Activated CD4-positive, alpha-beta T cell treated with anti-CD3 and anti-CD28 coated beads for 4 hours (primary cell): ENCODE measurements at places on chromosomes 5 and 9.
A peak's percentile ranks its signal among the peaks of the same experiment; 100 is the strongest.

DNA sequence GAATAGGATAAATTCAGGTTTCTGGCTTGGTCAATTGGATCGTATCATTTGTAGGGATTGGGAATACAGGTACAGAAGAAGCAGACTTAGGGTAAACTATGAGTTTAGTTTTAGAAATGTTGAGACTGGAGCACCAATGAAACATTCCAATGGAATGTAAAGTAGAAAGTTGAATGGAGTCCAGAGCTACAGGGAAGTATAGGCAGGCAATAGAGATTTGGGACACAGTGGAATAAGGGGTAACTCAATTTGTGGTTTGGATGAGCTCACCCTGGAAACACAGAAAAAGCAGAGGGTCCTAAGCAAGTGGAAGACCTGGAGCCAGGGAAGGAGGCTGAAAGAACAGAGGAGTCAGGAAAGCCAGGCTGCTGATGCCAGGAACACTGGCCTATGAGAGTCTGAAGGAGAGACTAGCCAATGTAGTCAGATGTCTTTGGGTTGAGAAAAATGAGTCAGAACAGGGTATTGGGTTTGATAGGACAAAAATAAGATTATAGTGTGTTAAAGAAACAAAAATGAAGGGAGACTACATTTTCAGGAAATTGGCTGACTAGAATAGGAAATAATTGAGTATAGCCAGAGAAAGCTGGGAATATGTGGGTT lies 72.8 kb downstream of the STARD4 start:
- no peak for DNase-seq

- no peak for DNase-seq
Measured at GRCh38 chr5:141657404-141657803, 6.2 kb upstream of the FCHSD1 start.

- no peak for DNase-seq
Measured at GRCh38 chr9:109507421-109507838, 9.3 kb upstream of the PTPN3 start.

DNA sequence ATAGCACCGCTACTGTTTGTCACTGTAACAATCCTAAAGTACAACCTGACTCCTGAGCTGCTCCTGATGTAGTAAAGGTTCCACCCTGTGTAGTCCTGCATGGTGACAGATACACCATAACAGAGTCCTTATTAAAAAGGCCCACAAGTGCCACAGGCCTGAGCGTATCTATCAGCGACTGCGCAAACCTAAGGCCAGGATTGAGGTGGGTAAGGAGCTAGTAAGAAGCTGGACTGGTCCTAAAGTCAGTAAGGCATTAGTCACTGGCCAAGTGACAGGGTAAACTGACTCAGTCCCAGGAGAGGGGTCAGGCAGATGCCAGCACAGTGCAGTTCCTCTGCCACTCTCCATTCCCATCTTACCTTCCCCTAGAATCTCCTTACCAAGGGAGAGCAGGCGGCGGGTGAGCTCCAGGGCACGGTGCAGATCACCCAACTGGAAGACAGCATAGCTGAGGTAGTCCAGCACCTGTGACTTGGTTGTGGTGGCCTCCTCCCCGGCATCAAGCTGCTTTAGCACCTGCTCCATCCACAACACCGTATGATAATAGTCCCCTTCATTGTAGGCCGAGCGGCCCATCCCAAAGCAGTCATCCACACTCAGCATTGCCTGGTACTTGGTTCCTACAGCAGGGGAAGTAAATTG lies 17.6 kb downstream of the P4HA2 start:
- no peak for DNase-seq

GRCh38 chr9:114031037-114031630 lies 47.0 kb downstream of the AMBP start:
- DNase-seq: no peak

- no peak for DNase-seq
Measured at GRCh38 chr5:141691286-141691866, 9.3 kb upstream of the ARAP3 start.

- no peak for DNase-seq
Measured at GRCh38 chr5:162995568-162995967, 441.8 kb upstream of the CCNG1 start.

- DNase-seq: no peak
Measured at GRCh38 chr9:123003466-123003865, 30.0 kb upstream of the GPR21 start.

GRCh38 chr5:100493996-100494395 lies 41.2 kb upstream of the FAM174A start:
- DNase-seq: no peak

- DNase-seq: no peak
Measured at GRCh38 chr5:33080287-33080686, 360.5 kb upstream of the TARS1 start.

GRCh38 chr5:168932400-168933189 lies 353.4 kb upstream of the PANK3 start:
- DNase-seq: no peak

DNA sequence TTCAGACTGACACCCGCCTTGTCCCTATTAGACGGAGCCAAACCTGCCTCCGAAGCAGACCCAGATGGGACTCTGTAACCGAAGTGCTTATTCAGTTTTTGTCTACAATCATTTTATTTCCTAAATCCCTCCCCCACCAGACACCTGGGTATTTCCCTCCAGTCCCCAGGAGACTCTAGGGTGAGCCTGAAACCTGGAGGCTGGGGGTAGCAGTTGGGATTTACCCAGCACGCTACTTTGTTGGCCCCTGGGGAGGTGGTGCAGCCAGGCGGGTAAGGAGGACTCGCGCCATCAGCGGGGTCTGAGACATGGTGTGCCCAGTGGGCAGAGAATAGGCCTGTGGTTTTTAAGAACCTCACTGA lies 1.3 kb upstream of the LHX2 start:
- no peak for DNase-seq

- DNase-seq: no peak
Measured at GRCh38 chr5:59062986-59063683, 480.3 kb downstream of the RAB3C start.

DNA sequence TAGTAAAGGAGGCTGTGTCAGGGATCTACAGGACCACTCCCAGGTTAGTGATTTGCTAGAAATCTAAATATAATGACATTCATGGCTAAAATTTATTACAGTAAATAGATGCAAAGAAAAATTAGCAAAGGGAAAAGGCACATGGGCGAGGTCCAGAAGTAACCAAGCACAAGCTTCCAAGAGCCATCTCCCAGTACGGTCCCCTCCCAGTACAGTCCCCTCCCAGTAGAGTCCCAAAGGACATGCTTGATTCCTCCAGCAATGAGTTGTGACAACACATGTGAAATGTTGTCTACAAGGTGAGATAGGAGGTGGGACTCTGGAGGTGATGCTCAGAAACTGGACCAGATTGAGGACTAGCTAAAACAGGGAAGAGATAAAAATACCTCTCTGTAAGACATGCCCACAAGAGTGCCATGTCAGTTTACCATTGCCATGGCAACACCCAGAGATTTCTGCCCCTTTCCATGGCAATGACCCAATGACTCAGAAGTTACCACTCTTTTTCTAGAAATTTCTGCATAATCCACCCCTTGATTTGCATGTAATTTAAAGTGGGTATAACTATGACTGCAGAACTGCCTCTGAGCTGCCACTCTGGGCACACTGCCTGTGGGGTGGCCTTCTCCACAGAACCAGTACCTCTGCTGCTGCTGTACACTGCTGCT lies 27.9 kb upstream of the CEMIP2 start:
- no peak for DNase-seq

- no peak for DNase-seq
Measured at GRCh38 chr9:118558891-118559290, 810.3 kb downstream of the BRINP1 start.

GRCh38 chr9:113966394-113966793 lies 90.3 kb downstream of the ZNF618 start:
- no peak for DNase-seq

GRCh38 chr9:137300567-137301080 lies 1.4 kb downstream of the NRARP start:
- DNase-seq: no peak

- no peak for DNase-seq
Measured at GRCh38 chr5:149680810-149681221, 49.3 kb upstream of the PPARGC1B start.

GRCh38 chr5:68170826-68171558 lies 44.6 kb upstream of the PIK3R1 start:
- DNase-seq: no peak

- DNase-seq: no peak
Measured at GRCh38 chr9:129576546-129577543, 44.1 kb downstream of the C9orf50 start.

DNA sequence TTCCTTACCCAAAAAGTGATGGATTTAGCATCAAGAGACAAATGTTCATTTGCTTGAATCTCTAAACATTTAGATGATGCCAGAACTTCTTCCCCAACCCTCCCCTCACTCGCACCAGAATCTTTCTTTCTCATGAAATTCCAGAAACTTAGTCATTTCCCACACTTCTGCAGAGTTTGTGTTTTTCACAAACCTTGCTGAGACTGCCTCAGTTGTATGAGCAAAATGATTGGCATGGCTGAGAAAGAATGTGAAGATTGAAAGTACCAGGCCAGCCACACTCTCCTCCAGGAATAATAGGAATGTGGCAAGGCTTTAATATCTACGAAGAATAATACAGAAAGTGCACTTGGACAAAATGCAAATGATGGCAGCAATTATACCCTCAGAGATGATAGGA lies 428.3 kb upstream of the CDH6 start:
- DNase-seq: no peak

DNA sequence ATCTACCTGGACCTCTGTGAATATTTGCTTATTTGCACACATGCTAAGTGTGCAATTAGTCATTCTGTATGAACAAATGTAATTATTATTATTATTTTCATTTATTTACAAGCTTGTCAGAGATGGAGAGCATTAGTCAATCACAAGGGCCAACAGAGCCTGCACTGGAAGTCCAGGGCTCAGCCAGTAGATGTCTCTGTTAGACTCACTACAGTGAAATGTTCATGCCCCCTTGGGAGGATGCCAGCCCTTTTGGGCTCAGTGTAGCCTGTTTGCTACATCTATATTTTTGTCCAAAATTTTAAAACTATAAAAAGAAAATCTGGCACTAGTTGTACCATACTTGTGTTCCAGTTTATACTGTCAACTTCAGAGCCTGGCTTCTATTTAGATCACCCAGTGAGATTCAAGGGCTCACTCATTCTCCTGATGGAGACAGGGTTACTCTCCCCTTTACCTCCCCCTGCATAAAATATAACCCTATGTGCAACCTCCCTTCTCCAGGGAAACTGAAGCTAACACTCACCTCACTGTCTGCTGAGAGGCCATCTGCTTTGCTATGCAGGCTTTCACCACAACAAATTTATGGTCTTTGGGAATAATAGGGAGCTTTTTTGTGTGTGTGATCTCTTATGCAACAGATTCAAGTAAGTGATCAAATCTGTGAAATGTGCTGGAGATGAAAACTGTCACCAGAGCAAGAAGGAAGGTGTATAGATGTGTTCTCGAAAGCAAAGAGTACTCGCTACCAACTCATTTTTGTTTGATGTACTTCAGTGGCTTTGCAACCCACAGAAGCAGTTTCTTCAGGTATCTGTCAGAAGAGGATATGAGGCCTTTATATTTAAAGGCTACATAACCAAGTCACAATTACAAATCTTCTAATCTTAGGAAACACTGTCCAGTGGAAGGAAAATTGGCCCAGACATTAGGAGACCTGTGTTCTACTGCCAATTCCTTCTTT lies 99.9 kb upstream of the TLE4 start:
- DNase-seq: peak; percentile 14

DNA sequence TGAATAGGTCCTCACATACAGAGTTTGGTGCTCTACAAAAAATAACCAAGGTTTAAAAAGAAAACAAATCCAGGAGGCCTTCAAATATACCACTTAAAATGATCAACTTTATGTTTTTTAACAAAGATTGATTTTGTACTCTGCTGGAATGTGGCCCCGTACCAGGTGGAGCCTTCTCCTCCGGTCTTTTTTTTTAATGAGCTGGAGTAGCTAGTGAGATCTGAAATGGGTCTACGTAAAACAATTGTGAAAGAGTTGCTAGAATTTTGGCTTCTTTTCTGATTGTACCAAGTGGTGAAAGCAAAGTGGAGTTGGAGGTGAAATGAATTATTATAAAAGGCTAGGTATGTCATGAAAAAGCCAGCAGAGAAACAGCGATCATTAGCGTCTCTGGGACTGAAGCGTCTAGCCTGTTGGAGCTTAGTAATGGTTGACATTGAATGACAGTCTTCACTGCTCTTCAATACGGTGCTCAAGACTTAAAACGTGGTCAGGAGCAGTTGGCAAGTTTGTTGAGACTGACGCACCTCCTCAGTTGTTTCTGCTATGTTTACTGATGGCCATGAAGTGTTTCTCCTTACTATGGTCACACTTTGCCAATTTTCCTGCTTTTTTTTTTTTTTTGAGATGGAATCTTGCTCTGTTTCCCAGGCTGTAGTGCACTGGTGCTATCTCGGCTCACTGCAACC lies 84.4 kb downstream of the DAPK1 start:
- DNase-seq: no peak

DNA sequence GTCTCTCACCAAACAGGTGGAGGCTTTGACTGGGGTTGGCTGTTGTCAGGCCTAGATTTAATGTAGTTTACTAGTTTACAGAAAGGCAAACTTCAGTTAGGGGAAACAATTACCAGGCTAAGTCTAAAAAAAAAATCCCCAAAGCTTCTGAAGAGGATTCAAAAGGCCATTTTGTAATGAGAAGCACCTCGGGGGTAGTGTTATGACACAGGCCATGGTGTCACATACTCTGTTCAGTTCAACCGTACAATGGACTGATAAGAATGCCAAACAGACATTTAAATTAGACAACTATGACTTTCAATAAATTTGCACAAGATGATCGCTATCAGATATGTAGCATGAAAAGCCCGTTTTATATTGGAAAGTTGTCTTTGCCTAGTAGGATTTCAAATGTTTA lies 120.1 kb upstream of the PCA3 start:
- DNase-seq: no peak

DNA sequence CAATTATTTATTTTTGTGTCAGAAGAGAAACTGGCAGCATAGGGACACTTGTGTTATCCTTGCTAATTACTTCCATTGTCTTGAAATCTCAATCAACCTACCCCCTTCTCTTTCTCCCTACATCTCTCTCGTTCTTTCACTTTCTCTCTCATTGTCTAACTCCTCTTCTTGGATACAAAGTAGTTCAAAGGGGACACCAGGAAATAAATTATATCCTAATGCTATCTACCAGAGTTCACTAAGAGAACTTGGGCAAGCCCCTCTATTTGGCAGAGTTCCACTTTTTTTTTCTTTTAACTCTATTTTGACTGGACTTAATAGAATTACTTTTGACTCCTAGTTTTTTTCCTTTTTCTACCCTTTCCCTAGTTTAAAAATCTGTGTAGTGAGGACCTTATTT lies 102.2 kb downstream of the MEF2C start:
- DNase-seq: no peak

DNA sequence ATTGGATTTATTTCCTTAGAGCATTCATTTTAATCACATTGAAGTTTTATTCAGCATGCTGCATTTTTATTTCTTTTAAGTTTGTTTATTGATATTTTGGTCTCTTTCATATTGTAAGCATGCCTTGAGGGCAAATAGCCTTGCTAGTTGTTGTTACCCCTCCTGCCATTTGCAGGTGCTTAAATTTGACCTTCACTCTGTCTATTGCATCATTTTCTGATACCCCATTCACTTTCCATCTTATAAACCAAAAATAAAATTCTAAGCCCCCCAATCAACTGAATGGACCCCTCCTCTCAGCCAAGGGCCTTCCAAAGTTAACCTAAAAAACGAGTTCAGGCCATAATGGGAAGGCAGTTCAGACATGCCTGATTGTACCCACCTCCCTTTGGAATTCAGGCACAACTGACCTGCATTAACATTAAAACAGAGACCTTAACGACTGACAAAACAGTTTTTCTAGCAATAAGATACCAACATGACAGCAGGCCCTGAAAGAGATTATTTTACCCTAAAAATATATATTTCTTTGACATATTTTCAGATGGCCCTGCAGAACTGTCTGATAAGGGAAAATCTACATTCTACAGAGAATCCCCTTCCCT lies 32.1 kb downstream of the TARS1 start:
- no peak for DNase-seq
